ENCODE measurements at places on chromosomes 7 and 10.

- no peak for DNase-seq
These were observed 101.3 kb upstream of the CTBP2 start for GRCh38 chr10:125261491-125262186.

- DNase-seq = no peak
These were observed 37.8 kb downstream of the SEM1 start for GRCh38 chr7:96671854-96672253.

GRCh38 chr7:20964281-20964918, 177.7 kb upstream of the SP8 start:
- DNase-seq = no peak

- no peak for DNase-seq
These were observed 90.9 kb upstream of the STK17A start for GRCh38 chr7:43491984-43492383.

DNA sequence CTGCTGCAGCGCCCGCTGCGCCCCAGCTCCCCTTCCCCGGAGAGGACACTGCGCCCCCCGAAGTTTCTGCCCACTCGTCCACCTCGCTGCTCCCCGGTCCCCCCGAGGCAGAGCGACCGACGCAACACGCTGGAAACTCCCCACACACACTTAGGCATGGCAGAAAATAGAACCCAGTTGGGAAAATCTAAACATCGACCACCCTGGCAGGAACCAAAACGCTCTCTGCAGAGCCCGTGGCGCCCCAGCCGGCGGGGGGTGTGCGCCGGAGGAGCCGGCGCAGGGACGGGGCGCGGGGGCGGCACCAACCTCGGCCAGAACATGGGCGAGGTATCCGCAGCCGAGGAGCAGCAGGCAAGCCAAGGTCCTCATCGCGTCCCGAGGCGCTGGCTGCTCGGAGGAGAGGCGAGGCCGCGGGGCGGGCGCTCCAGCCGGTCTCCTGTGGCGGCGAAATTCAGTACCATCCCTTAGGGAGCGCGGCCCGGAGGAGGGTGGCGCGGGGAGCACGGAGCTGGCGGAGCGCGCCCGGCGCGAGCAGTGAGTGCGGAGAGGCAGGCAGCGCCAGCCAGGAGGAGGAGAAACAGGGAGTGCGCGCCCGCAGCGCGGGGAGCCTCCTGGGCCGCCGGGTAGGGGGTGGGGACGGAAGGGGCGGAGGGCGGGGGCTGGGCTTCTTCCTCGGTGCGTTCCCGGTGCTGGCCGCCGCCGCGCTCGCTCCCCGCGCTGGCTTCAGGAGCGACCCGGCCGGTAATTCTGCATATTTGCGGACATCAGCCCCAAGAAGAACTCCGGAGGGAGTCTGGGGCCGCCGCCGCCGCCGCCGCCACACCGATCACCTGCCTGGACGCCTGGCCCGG, 789 bp downstream of the PDGFA start:
- peak; percentile 91 for DNase-seq

DNA sequence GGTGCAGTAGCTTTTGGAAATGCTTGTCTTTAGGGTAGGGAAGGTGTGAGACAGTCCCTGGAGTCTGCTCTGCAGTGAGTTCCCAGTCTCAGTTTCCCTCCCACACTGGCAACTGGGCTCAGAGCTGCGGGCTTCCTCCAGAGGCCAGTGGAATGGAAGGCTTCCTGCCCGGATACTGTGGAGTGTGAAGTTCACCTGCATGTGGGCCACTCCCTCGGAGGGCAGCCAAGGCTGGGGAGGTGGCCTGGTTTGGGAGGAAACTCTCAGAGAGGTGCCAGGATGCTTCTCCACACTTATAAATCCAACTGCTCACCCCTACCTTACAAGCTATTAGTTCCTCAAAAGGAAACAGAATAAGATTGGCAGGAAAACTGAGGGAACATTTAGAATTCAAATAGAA, 18.1 kb upstream of the UBE2H start:
- DNase-seq = no peak

DNA sequence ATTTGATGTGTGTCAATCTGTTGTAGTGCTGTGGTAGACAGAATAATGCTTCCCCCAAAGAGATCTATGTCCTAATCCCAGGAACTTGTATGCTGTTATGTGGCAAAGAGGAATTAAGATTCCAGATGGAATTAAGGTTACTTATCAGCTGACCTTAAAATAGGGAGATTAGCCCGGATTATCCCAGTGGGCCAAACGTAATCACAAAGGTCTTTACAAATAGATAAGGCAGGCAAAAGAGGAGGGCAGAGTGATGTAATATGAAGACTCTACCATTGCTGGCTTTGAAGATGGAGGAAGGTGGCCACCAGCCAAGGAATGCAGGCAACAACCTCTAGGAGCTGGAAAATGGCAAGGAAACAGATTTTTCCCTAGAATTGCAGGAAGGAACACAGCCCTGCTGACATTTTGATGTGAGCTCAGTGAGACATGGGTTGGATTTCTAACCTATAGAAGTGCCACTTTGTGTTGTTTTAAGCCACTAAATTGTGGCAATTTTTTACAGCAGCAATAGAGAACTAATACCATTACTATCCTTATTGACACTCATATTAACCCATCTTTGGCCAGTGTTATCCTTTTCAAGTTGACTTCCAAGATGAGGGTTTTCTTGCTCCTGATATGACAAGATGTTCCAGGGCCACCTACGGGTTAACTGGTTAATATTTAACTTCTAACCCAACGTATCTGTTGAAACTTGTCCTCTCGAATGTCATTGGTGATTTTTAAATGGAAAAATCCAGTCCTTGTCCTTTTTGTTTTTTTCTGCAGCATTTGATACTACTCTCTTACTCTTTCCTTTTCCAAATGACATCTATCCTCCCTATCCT, 29.3 kb downstream of the CYCS start:
- DNase-seq = no peak

- no peak for DNase-seq
These were observed 27.3 kb downstream of the ANXA11 start for GRCh38 chr10:80177781-80178636.

DNA sequence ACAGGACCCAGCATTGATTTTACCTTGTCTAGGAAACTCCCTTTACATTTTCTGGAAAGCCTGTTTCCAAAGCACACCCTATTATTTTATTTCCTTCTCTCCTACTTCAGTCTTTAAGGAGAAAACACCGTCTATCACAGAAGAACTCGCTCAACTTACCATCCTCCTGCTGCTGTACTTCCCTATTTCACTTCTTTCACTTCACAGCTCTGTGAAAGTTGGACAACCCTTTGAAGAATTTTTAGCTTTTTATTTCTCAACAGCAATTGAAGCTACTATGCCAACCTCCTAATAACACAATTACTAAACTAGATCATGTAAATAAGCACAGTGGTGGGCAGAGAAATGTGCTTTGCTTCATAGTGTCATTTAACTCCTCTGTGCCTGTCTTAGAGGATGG, 166.5 kb downstream of the TFEC start:
- DNase-seq = no peak

DNA sequence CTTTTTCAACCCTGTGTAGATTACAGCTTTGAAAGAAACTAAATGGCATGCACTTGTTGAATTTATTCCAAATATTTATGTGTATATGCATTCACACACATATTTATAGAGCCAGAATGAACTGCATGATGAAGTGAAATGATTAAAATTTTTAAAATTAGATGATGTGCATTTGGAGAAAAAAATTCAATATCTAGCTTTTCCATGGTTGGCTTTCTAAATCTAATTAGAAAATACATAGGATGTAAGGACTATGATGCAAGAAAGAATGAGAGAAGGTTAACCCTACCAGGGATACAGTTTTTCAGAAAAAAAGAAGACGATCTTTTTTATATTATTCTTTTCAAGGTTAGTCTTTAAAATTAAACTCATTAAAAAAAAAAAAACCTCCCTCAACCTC, 204.5 kb downstream of the TRIL start:
- DNase-seq = no peak

GRCh38 chr7:99374111-99375064, at the start of gene ARPC1B:
ARPC1B (plus strand) TSS chr7:99374730; CDS start chr7:99385715, 10,985 bp downstream.
- DNase-seq = peak; percentile 73

GRCh38 chr10:50392966-50393718, 141.8 kb upstream of the ASAH2 start:
- no peak for DNase-seq

DNA sequence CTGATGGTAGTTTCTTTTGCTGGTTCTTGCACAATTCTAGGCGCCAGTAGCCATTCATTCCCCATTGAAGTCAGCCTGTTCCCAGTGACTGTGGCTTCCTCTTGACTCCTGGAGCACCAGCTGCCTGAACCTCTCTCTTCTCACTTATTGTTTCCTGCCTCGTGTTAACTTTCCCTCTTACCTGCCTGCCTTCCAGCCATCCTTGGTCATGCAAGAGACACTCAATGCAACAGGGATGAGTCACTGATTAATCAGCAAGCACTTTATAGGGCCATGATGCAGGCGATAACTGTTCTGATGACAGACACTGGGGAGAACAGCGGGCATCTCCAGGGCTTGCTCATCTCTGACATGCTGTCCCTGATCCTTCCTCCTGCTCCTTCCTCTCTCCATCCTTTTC, 122.0 kb downstream of the PLCE1 start:
- no peak for DNase-seq

DNA sequence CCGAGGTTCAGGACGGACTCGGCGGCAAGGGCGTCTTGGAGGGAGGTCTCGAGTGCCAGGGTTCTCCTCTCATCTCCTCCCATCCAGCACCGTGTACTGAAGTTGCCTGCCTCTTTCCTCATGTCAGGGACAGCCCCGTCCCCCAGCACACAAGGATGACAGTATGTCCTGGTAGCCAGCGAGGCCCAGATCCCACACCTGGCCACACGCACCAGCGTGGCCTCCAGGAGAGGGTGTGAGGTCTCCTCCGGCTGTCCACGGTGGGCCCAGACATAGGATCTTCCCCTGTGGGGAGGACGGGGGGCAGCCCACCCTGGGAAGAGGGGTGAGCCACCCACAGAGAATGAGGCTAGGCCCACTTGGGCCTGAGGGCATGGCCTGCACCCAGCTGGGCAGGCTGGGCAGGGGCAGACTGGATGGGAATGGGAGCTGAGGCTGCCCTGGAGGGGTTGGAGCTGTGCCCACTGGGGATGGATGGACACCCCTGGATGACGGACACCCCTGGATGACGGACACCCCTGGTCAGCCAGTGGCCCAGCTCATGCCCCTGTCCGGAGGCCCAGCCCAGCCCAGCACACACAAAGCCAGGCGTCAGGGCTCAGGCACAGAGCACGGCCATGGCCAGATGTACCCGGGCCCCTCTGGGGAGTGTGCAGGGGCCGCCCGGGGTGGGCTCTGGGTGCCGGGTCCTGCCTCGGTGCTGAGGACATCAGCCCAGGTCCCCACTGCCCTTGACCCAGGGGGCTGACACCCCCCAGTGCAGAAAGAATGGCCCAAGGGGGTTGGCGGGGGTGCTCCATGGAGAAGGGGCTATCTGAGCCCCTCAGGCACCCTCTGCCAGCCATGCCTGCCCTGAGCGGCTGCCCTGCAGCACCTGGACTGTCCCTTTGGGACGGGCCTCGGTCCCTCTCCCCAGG, 30.9 kb upstream of the CFAP46 start:
- DNase-seq = no peak

- no peak for DNase-seq
These were observed 654.0 kb downstream of the SDK1 start for GRCh38 chr7:3955026-3955425.

DNA sequence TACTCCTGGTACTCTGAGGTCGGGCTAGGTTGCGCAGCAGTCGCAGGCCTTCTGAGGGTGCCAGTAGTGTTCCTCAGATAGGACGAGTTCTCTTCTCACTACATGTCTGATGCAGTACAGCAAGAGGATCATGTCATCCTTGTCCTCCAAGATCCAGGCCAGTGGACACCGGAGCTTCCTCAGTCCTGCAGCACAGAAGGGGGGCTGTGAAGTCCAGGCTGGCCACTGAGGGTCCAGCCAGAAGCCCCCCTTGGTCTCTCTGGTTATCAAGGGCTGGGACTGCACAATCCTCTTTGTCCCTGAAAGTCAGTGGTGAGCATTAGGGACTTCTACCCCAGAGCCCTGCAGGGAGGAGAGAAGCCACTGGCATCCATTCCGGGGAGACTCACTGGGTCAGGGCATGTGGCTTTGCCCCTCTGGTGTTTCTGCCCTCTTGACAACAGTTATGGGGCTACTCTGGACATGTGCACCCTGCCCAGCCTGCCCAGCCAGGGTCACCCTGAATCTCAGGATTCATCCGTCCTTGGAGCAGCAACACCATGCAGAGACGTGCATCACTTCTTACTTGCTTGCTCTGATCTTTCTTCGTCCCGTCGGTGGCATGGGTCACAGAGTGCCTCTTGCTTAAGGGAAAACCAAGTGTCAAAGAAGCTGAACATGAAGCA, 125.7 kb downstream of the ADCY1 start:
- no peak for DNase-seq

DNA sequence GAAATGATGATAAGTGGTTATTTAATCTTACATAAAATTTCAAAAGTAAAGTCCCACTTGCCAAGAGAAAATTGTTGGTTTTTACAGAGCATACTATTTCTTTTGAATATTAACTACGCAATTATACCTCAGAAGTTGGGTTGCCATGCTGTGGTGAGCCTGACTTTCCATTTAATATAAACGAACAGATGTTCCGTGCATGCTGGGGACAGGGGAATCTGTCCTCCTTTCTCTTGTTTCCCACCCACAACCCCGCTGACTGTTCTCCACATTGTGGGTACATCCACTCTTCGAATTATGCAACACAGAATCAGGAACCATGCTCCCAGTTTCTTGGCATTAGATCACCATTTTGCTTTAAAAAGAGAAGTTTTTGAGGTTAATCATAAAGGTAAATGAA, 29.2 kb upstream of the RTKN2 start:
- DNase-seq = no peak

- no peak for DNase-seq
These were observed 277.7 kb downstream of the DNAJB6 start for GRCh38 chr7:157614457-157615020.

DNA sequence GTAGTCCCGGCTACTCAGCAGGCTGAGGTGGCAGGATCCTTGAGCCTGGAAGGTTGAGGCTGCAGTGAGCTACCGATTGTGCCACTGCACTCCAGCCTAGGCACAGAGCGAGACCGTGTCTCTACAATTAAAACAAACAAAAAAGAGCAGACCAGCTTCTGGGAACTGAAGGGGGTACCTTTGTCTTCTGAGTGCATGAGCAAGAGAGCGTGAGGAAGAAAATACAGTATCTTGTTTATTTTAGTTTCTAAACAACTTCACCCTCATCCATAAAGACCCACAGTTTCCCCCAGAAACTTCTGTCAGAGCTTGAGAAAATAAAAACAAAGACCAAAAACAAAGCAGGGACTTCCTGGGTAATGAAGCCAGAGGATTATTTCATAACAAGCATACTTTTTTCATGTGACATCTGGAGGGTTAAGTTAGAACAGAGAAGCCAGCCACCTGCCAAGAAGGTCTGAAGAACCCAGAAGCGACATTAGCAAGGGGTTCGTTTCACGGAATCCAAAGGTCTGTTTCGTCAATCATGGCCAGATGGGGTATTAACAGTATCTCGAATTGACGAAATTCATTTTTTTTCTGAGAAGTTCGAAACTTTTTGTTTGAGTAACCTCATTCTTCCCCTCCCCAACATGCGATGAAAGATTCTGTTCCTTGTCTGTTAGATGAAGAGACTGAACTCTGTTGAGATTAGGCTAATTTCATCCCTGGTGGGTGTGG, 10.2 kb upstream of the IL2RA start:
- DNase-seq = no peak

GRCh38 chr7:30915005-30915601, 3.5 kb downstream of the AQP1 start:
- no peak for DNase-seq

GRCh38 chr10:30858499-30858898, 173.2 kb downstream of the ZNF438 start:
- DNase-seq = no peak

Measured in right kidney (tissue), 9 donors.